Right cardiac atrium (tissue), 5 donors: ENCODE measurements at places on chromosomes 5 and 9. TPM values are rescaled to one million over a fixed set of nuclear protein-coding genes. Genes with fewer than 3 reads are reported as not detected.

Gene MLANA
- total RNA-seq: not detected

Gene KYAT1
- total RNA-seq: 12.1 TPM

Gene KIF24
- total RNA-seq: 0.54 TPM

Gene EXOSC2
- 14.3 TPM for total RNA-seq

- DNase-seq: no peak
These were observed 3.5 kb downstream of the IFNA2 start for GRCh38 chr9:21381448-21382339.

DNA sequence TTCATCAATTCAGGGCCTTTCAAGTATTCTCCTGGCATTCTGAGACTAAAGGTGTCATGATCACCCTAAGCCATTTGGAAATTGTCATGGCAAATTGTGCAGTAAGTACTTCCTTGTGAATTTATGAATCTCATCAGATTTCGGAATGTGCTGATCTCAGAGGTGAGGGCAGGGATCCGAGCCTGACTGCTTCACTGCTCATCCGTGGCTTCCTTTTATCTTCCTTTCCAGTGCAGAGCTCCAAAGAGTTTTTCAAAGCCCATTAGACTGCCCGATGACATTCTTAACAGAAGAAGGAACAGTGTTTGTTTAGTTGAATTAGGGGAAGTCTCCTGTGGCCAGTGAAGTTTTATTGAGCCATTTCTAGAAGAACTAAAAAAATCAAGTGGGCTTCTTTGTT lies 182.8 kb upstream of the GDNF start:
- no peak for DNase-seq

DNA sequence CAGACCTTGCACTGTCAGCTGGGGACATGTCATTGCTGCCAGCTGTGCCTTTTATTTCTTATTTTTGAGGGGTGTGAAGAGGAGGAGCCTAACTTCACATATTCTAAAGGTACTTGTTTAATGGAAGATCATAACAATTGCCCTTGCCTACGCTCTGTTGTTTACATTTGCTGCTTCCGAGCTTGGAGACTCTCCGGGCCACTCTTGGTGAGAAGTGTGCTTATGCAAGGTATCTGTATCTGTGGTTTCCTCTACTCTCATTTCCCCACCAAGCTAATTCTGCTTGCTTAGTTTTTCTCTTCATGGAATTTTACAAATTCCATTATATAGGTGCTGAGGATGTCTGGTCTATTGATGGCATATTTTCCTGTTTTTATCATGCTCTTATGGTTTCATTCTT lies 105.3 kb downstream of the RASGRF2 start:
- no peak for DNase-seq

- no peak for DNase-seq
These were observed 32.2 kb downstream of the LNPEP start for GRCh38 chr5:96968074-96968473.
